Kidney (tissue), 22 donors: ENCODE measurements at places on chromosomes 7 and 10.

DNA sequence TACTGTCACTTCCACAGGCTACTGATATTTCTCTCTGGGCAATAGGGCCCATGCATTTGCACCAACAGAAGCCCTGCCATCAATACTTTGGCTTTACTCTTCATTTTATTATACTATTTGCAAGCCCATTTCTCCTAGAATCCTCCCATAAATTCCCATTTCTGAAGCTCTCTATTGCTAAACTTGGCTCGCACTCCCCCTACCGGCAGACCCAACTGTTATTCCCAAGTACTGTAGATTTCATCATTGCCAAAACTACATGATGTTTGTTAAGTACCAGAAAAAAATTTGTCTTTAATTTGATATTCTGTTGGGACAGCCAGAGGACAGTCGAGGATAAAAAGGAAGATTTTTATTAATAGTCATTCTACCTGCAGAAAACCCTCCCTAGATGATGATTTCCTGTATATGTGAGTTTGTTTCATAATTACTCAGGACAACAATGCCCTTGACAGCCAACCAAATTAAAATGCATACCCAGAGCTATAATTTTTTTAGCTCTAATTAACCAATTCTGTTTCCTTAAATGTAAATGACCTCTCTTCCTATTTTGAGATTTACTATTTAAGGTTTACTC is 298.6 kb downstream of the REEP3 start:
- peak; percentile 79 for DNase-seq

GRCh38 chr7:116981939-116982338 is 28.6 kb downstream of the ST7 start:
- DNase-seq = no peak

DNA sequence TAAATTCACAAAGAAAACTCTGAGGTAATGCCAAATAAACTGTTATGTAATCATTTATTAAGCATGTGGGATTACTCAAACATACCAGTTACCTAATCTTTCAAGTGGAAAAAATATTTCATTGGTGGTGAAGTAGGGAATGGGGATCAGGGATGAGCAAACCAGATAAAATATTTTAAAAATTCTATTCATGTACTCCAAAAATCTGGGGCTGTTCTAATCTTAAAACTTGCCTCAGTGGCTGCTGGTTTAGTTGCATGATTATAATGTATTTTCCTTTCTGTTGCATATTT is 19.5 kb downstream of the LMOD2 start:
- no peak for DNase-seq

DNA sequence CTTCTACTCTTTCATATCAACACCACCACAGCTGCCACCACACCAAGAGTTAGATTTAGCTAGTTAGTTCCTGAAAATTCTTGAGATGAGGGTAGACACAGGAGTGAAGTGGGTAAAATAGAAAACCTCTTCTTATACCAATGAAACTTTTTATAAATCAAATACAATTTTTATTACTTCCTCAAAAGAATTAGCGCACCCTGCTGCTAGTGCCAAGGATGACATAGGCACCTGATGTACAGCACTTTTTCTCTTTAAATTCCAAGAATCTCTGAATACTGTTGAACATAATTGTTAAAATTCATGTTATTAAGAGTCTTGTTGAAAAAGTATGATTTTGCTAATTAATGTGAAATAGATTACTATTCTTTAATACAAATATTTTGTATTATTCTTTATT is 11.4 kb downstream of the ZWINT start:
- DNase-seq = no peak

DNA sequence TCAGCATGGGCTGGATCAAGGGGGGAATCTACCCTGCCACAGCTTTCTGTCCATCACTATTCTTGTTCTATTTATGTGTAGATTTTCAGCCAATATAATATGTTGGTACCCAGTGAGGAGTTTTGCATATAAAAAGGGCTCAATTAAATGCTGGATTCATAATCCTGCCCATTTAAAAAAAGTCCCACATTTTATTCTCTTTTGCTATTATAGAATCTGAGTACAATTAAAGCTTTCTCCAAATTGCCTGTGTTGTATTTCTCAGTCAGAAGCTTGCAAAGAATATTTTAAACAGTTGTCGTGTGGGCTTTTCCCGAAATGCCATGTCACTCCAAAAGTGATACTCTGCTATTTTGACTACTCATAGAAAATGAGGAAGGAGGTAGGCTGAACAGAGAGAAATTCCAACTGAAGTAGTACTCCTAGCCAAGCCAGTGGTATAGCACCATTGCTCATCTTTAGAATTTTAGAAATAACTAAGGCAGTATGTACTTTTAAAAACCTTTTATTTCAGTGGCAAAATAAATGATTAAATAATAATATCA is 108.3 kb upstream of the HDAC9 start:
- no peak for DNase-seq

GRCh38 chr7:135666846-135667245 is 4.5 kb downstream of the STMP1 start:
- no peak for DNase-seq

DNA sequence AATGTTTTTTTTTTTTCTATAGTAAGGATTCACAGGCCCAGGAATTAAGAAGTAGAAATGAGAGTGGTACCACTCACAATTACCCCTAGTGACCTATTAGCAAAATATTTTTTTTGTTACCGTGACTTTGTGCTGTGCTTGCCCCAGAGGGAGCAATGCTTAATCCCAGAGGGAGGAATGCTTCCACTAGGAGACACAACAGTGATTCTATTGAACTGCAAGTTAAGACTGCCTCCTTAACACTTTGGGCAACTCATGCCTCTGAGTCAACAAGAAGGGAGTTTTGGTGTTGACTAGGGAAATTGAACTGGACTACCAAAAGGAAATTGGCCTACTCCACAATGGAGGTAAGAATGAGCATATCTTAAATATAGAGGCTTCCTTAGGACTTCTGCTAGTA is 17.2 kb upstream of the MEOX2 start:
- DNase-seq = no peak

GRCh38 chr7:142257958-142258357 is at the start of gene PRSS58:
TSS of gene PRSS58 (minus strand) at chr7:142258058. CDS start at chr7:142257707, 351 bp downstream.
- no peak for DNase-seq

DNA sequence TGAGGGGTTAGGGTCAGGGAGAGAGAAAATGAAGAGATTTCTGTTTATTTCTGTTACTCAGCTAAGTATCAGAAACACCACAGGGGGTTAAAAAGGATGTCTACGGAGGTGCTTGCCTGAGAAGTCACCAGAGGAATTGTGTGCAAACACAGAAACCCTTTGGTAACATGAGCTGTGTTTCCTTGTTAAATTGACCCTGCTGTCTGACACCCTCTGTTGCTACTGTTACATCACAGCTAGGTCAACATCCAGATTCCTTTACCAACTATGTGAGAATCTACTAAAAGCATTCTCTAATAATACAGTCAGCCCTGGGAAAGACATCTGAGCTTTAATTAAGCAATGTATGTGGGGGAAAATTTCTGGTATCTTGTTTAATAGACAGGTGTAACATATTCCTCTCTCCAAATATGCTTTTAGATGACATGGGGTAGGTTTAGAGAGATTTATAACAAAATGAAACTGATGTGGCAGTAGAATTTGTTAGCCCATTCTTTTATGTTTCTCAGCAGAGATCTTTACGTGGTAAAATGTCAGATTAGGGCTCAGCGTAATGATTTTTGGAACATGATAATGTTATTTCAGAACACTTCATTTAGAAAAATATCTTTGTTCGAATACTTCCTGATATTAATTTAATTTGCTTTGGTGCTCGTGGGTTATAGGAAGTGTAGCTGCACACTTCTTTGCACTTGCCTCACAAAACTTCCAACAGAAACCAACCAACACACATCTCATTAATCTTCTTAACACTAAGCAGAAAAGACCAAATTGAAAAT is 168.0 kb upstream of the AHR start:
- no peak for DNase-seq

- peak; percentile 91 for DNase-seq
These were observed 97.1 kb downstream of the RGS10 start for GRCh38 chr10:119445311-119445934.

DNA sequence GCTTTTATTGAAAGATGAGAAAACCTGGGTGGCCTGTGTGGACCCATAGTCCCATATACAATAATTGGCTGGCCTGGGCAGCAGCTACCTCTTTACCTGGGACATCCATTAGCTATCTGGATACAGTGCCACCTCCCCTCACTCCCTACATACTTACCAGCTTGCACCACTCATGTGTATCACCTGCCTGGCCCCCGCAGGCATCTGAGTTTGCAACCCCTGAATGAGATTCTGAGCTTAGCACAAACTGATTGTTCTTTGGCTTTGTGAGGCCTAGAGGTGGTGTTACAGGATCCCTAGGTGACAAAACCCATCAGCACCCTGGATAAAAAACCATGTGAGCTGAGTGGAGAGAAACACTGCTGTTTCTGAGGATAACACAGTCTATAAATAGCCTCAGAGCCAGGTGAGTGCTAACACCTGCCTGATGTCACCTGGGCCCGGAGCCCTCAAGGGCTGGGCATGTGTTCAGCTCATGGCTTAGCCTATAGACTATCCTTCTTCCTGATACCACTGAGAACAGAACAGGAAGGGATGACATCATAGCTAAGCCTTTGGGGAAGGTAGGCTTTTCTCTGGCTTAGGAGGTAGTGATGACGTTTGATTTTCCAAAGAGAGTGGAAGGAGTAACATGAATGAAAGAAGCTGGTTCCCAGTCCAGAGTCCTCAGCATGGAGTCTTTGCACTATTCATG is 2.6 kb upstream of the PPIF start:
- DNase-seq = peak; percentile 9

- peak; percentile 42 for DNase-seq
These were observed 551 bp downstream of the IFIT1 start for GRCh38 chr10:89392974-89393373.

- no peak for DNase-seq
These were observed 207.1 kb upstream of the ZNF32 start for GRCh38 chr10:43855667-43856210.

GRCh38 chr10:9645928-9646600 is 1371.6 kb upstream of the CELF2 start:
- no peak for DNase-seq

DNA sequence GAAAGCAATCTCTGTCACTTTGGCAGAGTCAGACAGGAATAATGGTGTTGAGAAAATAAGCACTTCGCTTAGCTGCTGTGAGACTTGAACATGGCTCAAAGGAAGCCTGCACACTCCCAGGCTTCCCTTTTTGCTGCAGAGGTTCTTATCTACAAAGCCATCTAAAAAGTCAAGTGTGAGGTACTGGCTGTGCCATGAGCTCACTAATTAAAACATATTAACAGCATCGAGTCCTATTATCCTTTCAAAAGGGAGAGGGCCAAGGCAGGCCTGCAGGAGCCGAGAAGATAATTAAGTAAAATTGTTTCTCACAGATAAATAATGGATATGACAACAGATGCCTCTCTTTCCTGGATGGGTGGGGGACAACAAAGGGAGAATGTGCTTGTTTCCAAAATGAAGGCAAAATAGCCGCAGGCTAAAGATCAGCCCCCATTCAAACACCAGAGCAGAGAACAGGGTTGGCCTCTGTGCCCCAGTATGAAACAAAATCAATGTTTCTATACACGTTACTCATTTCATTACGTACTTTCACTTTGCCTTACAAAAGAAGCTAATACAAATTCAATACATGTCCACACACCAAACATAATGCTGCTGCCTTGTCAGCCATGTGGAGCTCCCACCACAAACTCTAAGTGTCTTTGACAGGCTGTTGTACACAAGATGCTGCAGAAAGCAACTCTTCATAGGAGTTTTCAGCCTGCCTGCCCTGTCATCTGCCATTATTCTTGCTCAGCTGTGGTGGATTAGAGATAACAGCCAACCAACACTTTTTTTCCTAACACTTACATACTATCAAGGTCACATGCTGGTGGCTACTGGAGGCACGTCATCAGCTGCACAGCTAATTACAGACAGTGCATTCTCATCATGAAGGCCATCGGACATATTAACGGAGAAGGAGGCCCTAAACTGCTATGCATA is 55.3 kb downstream of the ELAPOR2 start:
- DNase-seq = no peak

DNA sequence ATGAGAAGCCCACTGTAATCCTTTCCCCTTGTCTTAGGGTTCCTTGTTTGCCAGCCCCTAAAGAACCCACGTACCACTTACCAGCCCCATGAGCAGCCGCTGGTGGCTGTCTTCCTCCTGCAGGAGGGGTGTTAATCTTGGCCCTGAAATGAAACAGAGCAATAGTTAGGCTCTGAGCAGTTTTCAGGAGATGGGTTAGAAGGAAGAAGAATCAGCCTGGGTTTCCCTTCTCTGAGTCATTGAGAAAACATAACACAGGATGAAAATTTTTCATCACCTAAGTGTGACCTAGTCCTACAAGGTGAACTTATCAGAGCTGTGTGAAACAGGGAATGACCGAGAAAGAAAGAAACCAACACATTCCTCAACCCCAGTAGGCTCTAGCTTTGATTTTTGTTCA is 90.0 kb downstream of the GSAP start:
- no peak for DNase-seq

DNA sequence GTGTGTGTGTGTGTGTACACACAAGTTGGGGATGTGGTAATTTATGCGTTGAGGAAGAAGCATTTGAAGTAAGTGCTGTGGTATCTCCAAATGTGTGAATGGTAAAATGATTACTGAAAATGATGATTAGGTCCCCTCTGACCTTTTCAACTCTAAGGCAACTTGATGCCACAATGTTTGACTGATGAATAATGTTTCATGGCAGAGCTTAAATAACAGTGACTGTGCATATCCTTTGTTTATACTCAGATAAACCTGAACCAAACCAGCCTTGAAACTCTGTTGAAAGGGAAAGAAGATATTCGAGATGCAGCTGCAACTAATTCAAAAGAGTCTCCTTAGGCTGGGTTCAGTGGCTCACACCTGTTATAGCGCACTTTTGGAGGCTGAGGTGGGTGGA is 64.8 kb upstream of the YAE1 start:
- no peak for DNase-seq

DNA sequence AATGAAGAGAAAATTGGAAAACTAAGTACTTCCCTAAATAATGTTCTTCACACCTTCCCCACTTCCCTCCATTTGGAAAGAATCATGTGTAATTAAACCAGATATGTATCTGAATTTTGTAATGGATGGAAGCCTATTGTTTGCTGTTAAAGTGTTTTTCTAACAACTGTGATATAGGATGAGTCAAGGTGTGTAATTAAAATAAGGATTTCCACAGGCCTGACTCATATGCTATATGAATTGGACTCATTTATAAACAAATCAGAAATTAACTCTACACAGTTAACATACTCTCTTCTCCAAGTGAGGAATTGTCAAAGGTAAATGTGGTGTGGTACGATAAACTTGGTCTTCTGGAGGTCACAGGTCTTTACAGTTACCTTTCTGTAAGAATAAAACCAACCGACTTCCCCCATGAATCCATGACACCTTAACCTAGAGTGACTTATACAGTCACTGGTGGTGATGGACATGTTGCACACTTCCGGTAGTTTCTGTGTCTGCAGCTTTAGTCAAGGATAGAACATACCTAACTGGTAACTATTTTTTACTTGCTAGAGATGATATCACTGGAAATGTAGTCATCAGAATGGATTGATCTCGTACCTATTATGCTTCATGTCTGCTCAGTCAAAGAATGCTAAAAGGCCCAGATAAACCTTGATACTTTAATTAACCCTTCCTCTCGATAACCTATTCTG is 12.8 kb downstream of the PNLIPRP3 start:
- no peak for DNase-seq

GRCh38 chr7:127794551-127794950 is 142.6 kb downstream of the SND1 start:
- no peak for DNase-seq
